ENCODE measurements at places on chromosomes 5 and 9.

GRCh38 chr9:133463864-133464615, 4.3 kb downstream of the CACFD1 start:
- DNase-seq = no peak

GRCh38 chr9:133989625-133990365, 2.3 kb downstream of the VAV2 start:
- no peak for DNase-seq

GRCh38 chr5:107875833-107876232, 205.1 kb upstream of the EFNA5 start:
- no peak for DNase-seq

DNA sequence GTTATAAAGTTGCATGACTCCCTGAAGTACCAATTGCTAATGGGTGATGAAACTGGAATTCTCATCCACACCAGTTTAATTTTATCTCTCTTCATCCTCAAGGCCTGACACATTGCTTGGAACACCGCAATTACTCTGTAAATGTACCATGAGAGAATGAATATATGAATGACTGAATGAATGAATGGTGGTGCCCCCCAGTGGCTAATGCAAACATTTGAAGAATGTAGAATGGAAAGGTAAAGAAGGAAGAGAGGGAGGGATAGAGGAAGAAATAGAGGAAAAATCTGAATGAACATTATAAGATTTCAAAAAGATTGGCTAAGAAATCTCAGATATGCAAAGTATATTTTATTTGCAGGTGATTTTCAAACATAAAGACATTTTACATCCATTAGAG, 13.1 kb downstream of the PAPPA start:
- no peak for DNase-seq

GRCh38 chr5:8474569-8474930, 605.6 kb downstream of the MTRR start:
- DNase-seq = no peak

DNA sequence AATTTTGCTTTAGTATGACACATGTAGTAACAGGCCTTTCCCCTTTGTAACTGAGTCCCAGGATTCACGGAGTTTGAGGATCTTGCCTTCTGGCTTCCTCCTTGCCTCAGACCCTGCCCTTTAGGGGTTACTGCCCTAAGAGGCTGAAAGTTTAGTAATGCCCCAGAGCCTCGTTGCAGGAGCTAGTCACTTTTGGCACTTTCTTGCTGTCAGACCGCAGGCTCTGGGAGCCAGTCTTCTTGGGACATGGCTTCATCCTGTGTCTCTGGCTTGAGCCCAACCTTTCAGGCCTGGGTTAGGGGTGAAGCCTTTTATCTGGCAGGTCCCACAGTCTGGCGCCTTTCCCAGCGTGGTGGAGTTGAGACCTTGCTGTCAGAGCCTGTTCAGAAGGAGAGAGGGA, 185.6 kb upstream of the DMRT1 start:
- peak; percentile 54 for DNase-seq

- DNase-seq = no peak
These were observed 1666.1 kb upstream of the WWC1 start for GRCh38 chr5:166625210-166625865.

GRCh38 chr5:9057406-9058000, 488.4 kb downstream of the SEMA5A start:
- DNase-seq = peak; percentile 41

- peak; percentile 9 for DNase-seq
These were observed 1584.3 kb upstream of the NUDT12 start for GRCh38 chr5:105146867-105147266.

DNA sequence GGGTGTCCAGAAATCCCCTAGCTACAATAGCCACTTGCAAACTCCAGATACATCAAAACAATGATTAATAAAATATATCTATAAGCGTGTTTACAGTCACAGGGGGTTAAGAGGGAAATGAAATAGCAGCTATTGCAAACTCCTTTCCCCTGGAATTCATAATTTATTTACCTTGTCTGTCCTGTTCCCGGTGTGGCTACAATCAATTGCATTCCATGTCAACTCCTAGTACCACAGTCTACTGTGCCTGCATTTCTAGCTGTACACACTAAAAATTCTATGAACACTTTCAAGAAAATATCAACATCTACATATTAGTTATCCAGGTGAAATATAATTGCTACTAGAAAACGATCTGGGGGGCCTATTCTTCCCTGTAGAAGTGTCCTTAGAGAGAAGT, 217.6 kb downstream of the ELAVL2 start:
- no peak for DNase-seq

Measured in epithelial cell of esophagus (primary cell).